Stimulated activated CD4-positive, alpha-beta T cell treated with anti-CD3 and anti-CD28 coated beads, Interleukin-15, amount 100 ng/mL, for 48 hours (primary cell): ENCODE measurements at places on chromosomes 16 and 17.

DNA sequence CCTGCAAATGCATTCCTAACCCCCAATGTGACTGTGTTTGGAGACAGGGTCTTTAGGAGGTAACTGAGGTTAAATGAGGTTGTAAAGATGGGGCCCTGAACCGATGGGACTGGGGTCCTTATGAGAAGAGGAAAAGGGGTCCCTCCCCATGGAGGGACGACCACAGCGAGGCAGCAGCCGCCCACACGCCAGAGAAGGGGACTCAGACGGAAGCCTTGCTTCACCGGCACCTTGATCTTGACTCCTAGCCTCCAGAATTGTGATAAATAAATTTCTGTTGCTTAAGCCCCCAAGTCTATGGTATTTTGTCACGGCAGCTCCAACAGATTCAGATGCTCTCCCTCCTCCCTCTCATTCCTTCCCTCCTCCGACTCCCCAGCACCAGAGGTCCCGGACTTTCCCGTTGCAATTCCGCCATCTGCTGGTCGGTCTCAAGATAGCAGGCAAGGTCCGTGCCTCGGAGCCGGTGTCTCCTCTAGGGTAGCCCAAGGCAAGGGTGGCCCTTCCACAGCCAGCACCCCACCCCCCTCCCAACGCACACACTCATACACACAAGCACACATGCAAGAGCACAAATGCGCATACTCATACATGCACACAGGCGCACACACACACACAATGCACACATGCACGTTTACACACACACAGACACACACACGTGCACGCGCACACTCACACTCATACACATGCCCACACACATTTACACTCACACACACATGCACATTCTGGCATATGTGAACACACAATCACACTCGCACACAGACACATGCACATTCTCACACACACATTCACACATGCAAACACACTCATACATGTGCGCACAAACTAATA lies 23.1 kb upstream of the C16orf78 start:
- DNase-seq = peak; percentile 12

- DNase-seq = no peak
Observed at GRCh38 chr16:55725055-55725777, 69.4 kb downstream of the SLC6A2 start.

- DNase-seq = no peak
Observed at GRCh38 chr17:81160306-81160705, 5.0 kb upstream of the PVALEF start.

- DNase-seq = no peak
Observed at GRCh38 chr16:87094556-87094865, 222.7 kb downstream of the C16orf95 start.

DNA sequence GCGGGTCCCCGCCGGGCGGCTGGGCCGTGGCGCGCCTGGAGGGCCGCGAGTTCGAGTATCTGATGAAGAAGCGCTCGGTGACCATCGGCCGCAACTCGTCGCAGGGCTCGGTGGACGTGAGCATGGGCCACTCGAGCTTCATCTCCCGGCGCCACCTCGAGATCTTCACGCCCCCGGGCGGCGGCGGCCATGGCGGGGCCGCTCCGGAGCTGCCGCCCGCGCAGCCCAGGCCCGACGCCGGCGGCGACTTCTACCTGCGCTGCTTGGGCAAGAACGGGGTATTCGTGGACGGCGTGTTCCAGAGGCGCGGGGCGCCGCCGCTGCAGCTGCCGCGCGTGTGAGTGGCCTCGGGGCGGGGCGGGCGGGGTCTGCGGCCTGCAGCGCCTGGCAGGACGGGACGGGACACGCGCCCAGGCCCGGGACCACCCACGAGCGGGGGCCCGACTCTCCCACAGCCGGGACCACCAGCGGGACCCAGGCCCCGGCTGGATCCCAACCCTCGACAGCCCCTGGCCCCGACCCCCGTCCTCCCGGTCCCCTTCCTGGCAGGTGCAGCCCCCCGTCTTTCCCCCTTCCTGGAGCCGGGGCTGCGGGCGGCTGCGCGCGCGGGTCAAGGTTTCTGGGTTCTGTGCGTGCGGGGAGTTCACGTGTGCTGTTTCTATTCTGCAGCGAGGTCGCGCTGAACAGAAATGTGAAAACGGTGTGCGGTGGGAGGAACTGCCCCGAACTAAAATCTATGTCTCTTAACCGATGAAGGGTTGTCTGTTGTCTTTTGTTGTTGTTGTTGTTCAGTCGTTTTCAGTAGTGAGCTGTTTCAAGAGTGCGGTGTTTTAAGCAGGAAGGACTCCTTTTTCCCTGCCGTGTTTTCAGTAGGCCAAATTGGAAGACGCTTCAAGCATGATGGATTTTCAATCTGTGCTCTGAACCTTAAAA lies 705 bp downstream of the FOXK2 start:
- no peak for DNase-seq

- DNase-seq = no peak
Observed at GRCh38 chr16:76577003-76577402, 299.8 kb downstream of the CNTNAP4 start.

GRCh38 chr16:58842156-58842555 lies 108.0 kb upstream of the GOT2 start:
- DNase-seq = no peak

DNA sequence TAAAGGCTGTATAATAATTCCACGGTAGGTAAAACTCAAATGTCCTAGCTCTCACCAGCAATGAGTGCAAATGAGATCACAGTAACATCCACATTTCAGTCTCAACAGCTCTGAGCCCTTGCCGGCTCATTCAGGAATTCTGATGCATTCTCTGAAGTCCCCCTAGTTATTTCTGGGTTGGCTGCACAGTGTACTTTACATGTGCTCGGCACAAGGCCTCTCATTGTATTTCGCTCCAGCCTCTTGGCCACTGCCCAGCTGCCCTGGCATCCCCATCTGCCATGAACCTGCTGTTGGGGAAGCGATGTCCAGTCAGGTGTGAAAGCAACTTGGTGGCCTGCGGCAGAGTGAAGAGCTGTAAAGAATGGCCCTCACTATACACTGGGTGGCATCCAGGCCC lies 14.3 kb downstream of the PRCD start:
- no peak for DNase-seq
